ENCODE measurements at places on chromosomes 3 and 15. TPM values are rescaled to one million over a fixed set of nuclear protein-coding genes. Genes with fewer than 3 reads are reported as not detected.
A peak's percentile ranks its signal among the peaks of the same experiment; 100 is the strongest.

DNA sequence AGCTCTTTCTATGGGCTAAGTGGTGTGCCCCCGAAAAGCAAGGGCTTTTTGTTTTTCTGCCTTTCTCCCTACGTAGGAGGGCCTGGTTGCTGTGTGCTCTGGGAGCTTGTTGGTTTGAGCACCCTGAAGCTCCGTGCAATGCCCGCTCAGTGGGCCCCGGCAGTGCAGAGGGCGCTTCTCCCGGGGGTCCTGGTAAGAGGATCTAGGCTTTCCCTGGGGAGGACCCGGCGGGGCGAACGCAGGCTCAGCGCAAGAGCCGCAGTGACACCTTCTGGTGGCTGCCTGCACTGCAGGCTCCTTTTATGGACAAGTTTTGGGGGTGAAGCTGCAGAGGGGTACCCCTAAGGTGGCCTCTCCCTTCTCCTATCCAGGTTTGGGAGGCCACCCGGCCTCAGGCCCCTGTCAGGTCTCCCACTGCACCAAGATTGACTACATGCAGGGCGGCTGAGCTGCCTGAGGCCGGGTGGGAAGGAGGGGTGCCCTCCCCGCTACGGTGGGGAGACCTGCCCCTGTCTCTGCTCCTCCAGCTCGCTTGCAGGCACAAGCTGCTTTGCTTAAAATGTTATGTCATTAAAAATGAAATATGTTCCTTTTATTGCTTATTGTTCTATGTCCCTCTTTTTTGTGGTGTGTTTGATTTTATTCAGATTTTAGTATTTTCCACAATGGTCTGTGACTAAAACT lies 387.9 kb downstream of the GABRG3 start:
- ATAC-seq = no peak

GRCh38 chr15:92011611-92012367 lies 158.3 kb downstream of the SLCO3A1 start:
- peak; percentile 54 for ATAC-seq

GRCh38 chr15:80068578-80068977 lies 9.1 kb downstream of the ZFAND6 start:
- ATAC-seq = peak; percentile 83

DNA sequence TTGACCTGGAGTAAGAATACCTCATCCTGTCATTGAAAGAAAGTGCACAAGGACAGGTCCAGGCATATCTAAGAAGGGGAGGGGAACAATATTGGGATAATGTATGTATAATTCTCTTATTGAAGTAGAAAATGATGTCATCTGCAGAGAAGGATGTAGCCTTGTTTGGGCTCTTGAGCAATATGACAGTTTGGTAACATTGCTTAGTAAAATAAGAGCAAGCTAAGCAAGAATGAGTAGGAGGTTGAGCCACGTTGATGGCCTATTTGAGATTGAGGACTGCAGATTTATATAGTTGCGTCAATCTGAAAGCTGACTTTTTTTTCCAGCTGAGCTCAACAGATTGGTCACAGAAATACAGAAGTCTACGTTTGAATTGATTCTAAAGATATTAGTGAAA lies 145.2 kb downstream of the FILIP1L start:
- peak; percentile 44 for ATAC-seq

GRCh38 chr3:117893638-117894037 lies 1141.0 kb downstream of the IGSF11 start:
- no peak for ATAC-seq

DNA sequence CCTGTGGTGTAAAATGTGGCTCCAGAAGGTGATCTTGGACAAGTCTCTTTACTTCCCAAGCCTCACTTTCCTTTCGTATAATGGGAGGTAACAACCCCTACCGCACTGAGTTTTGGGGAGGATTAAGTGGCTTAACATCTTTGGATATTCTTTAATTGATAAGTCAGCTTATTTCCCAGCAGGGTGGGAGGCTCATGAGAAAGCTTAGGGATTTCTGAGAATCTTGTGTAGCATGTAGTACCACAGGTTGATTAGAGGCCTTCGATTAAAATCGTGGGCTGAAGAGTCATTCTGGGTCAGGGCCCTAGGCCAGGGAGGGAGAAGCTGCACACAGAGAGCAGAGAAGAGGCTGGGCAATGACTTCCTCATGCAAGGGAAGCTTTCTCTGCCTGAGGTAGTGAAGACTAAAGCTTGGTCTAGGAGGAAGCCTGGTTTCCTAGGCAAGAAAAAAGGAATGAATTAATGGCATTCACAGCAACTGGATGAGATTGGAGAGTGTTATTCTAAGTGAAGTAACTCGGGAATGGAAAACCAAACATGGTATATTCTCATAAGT lies 1.5 kb upstream of the NMNAT3 start:
- no peak for ATAC-seq

- ATAC-seq = no peak
Observed at GRCh38 chr15:59680346-59680745, 8.8 kb downstream of the BNIP2 start.

GRCh38 chr15:33581032-33581431 lies 270.3 kb downstream of the RYR3 start:
- no peak for ATAC-seq

GRCh38 chr3:53668872-53669271 lies 174.5 kb downstream of the CACNA1D start:
- ATAC-seq = no peak

GRCh38 chr3:135165260-135165659 lies 370.2 kb downstream of the EPHB1 start:
- no peak for ATAC-seq

- no peak for ATAC-seq
Observed at GRCh38 chr15:98381446-98381845, 266.9 kb upstream of the IGF1R start.

DNA sequence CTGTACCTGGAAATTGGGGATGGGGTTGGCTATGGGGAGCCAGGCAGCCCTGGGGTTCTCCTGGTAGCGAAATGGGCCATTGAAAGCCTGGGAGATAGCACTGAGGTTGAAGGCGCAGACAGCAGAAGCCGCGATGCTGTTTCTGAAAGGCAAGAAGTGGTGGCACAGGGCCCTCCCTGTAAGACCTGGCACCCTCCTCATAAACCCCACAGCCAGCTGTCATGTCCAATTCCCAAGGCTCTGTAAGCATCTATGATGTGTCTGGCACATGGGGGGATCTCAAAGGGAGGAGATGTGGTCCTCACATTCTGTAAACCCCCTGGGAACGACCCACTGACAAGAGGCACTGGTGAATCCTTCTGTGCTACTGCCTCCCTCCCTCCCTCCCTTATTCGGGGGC lies 104.0 kb downstream of the SEMA5B start:
- ATAC-seq = no peak

GRCh38 chr3:159781867-159782266 lies 206.8 kb upstream of the IL12A start:
- no peak for ATAC-seq

The GCSAM gene
- total RNA-seq = 18.6 TPM

The HYAL3 gene
- 13.0 TPM for total RNA-seq

The TMOD2 gene
- total RNA-seq = 3.8 TPM

The GOLGA8G gene
- not detected for total RNA-seq

The ATP10A gene
- 15.5 TPM for total RNA-seq

The SMCO1 gene
- total RNA-seq = not detected

The SLC24A5 gene
- total RNA-seq = not detected

The MUC4 gene
- total RNA-seq = 3.1 TPM

The GBE1 gene
- 251 TPM for total RNA-seq

The LDHAL6B gene
- total RNA-seq = not detected

The P2RY12 gene
- total RNA-seq = not detected

The TMEM158 gene
- not detected for total RNA-seq

The TERC gene
- 14.9 TPM for total RNA-seq
